ENCODE measurements at places on chromosomes 1 and 21.

DNA sequence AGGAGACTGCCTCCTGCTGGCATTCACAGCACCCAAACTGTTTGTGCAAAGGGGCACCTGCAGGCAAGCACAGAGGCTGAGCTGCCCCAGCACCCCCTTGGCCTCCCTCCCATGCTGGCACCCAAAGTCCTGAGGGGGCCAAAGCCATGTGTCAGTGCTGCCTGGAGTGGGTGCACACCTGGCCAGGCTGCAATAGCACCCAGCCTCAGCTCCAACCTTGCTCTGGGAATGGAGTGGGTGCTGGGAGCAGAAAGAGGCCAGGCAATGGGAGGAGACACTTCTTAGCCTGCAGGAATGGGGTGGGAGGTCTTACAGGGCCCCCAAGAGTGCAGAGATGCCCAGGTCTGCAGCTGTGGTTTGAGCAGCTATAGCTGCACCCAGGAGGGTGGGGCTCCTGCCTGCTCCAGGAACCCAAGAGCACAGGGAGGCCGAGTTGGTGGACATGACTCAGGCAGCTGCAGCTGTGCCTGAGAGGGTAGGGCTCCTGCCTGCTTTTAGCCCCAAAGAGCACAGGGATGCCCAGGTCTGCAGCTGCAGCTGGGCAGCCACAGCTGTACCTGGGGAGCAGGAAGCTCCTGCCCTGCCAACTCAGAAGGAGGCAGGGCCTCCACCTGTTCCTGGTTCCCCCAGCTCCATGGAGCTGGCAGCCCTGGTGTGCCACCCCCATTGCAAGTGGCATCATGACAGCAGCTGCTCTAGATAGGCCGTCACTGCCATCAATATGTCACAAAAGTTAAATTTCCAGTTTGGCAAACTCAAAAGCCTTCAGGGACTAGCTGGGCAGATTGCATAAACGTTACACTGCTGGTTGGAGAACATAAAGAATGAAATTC is 5.3 kb upstream of the CHD1L start:
- no peak for DNase-seq

GRCh38 chr1:1171546-1172340 is 1.9 kb upstream of the TTLL10 start:
- peak; percentile 70 for DNase-seq

DNA sequence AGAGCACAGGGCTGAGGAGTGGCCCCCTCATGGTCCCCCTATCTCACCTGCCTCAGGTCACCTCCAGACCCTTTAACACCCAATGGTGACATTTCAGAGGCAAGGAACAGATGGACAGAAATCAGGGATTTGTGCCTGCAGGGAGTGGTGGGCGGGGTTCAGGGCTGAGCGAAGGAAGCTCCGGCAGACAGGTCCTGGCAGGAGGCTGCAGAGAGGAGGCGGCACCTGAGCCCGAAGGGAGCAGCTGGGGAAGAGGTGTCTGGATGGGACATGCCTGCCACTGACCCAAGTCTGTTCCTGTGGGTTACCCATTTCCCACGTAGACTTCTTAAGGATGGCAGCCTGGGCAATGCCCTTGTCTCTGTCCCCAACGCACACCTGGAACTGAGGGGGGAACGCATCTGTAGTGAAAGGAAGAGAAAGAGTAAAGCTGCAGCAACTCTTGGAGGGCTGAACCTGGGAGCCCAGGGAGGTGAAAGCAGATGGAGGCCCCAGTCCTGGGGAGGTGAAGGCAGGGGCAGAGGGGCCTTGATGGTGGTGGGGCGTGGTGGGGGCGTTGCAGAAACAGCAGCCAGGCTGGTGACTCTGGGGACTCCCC is 61.6 kb upstream of the ADARB1 start:
- no peak for DNase-seq

DNA sequence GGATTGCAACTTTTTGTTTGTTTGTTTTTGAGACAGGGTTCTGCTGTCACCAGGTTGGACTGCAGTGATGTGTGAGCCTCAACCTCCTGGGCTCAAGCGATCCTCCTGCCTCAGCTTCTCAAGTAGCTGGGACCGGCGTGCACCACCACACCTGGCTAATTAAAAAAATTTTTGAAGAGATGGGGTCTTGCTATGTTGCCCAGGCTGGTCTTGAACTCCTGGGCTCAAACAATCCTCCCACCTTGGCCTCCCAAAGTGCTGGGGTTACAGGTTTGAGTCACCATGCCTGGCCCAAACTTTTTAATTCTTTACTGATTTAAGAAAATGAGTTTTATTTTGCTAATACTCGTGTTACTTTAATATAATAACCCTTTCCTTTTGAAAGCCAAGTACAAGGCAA is 31.5 kb upstream of the SERPINC1 start:
- DNase-seq, result no peak

GRCh38 chr1:25561421-25562100 is 18.2 kb downstream of the LDLRAP1 start:
- no peak for DNase-seq

GRCh38 chr1:68015971-68016370 is 34.5 kb downstream of the DIRAS3 start:
- no peak for DNase-seq

- DNase-seq, result no peak
Observed at GRCh38 chr1:77386276-77386675, 104.5 kb downstream of the AK5 start.

DNA sequence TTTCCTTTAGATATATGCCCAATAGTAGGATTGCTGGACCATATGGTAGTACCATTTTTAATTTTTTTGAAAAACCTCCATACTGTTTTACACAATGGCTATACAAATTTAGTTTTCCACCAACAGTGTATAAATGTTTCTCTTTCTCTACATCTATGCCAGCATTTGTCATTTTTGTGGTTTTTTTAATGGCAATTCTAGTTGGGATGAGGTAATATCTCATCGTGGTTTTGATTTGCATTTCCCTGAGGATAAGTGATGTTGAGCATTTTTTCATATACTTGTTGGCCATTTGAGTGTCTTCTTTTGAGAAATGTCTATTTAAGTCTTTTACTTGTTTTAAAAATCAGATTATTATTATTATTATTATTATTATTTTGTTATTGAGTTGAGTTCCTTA is 35.5 kb downstream of the PLA2G4A start:
- DNase-seq, result no peak

- no peak for DNase-seq
Observed at GRCh38 chr1:145696630-145696960, 10.6 kb downstream of the PDZK1 start.

GRCh38 chr1:47257224-47257623 is 25.2 kb upstream of the TAL1 start:
- no peak for DNase-seq

- no peak for DNase-seq
Observed at GRCh38 chr1:186772228-186772627, 56.5 kb upstream of the PLA2G4A start.

DNA sequence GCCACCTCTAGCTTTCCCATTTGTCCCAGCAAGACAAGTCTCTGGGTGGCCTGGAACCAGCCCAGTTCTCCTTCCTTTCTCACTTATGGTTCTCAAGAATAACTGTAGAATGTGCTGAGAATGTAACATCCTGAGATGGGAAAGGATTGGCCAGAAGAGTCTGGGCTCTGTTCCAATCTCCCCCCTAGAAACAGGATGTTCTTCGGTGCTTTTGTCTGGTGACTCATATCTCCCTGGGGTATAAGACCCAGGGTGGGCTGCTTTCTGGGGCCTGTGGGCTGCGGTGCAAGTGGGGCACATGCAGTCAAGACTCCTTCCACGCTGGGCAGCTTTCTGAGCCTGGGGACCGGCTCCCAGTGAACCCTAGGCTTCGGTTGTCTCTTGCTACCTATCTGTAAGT is 251.2 kb upstream of the POU3F1 start:
- DNase-seq, result no peak

DNA sequence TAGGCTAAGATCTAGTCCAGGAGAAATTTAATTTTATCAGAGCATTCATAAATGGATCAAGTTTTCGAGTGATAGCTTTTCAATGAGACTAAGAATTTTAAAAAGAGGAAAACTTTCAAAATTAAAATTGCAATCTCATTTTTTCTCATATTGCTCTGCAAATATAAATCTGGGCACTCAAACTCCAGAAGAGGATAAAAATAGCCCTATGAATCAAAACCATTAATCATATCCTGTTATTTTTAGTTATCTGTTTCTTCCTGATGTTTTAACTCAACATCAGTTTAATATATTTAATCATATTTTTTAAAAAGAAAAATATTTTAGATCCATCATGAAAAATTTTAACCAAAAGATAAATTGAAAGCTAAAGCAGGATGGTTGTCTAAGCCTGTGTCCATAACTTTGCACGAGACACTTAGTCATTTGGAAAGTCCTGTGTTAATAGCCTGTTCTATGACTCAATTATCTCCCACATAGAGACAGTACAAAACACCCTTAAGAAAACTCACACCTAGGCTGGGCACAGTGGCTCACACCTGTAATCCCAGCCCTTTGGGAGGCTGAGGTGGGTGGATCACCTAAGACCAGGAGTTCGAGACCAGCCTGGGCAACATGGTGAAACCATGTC is 17.1 kb upstream of the PRRC2C start:
- DNase-seq, result peak; percentile 29

DNA sequence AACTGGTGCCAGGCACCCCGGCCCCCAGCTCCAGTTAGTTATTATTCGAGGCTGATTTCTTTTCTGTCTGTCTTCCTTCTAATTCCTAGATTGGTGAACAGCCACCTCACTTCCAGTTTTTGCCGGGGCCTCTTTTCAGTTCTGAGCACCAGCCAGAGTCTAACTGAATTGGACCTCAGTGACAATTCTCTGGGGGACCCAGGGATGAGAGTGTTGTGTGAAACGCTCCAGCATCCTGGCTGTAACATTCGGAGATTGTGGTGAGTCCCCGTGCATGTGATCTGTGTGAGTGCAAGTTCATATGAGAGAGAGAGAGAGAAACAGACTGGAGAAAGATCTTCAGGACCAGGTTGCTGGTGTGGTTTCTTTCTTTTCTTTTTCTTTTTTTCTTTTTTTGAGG is 13.5 kb downstream of the NLRP3 start:
- DNase-seq, result no peak

DNA sequence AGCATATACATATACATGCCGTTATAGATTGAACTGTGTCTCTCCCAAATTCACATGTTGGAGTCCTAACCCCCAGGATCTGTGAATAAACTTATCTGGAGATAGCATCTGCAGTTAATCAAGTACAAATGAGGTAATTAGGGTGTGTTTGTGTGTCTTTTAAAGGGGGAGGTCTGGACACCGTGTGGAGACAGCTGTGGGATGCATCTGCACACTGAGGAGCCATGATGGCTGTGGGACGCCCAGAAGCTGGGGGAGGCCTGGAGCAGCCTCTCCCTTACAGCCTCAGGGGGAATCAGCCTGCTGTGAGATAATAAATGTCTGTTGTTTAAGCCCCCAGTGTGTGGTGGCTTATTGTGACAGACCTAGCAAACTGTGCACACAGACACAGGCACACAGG is 51.8 kb upstream of the COL18A1 start:
- DNase-seq, result no peak

DNA sequence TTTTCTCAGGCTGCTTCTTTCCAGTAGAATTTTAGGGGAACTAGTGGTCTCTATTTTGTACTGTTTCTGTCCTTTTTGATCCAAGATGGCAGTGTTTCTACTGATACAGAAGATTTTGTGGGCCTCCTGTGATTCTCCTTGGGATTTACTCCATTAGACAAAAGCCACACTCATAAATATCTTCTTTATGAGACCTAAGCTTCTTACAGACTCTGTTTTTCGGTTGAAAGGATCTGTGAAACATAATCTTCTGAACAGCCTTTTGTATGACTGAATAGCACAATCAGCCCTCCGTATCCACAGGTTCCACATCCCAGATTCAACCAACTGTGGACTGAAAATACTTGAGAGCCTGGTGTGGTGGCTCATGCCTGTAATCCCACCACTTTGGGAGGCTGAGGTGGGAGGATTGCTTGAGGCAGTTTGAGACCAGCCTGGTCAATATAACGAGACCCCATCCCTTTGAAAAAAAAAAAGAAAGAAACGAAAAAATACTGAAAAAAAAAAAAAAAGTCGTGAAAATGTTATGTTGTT is 10.8 kb upstream of the PSMD4 start:
- no peak for DNase-seq

GRCh38 chr21:45891388-45892155 is 90.0 kb upstream of the COL6A1 start:
- DNase-seq, result no peak

Data from GM20000 (cell line).